Right atrium auricular region (tissue), 2 donors: ENCODE measurements at places on chromosomes 2 and 18. TPM values are rescaled to one million over a fixed set of nuclear protein-coding genes. Genes with fewer than 3 reads are reported as not detected.

GRCh38 chr2:417662-418061 lies 129.8 kb upstream of the ALKAL2 start:
- no peak for DNase-seq

GRCh38 chr2:123165616-123166015 lies 859.5 kb upstream of the CNTNAP5 start:
- DNase-seq: no peak

GRCh38 chr2:164538240-164538866 lies 82.9 kb downstream of the GRB14 start:
- DNase-seq: no peak

DNA sequence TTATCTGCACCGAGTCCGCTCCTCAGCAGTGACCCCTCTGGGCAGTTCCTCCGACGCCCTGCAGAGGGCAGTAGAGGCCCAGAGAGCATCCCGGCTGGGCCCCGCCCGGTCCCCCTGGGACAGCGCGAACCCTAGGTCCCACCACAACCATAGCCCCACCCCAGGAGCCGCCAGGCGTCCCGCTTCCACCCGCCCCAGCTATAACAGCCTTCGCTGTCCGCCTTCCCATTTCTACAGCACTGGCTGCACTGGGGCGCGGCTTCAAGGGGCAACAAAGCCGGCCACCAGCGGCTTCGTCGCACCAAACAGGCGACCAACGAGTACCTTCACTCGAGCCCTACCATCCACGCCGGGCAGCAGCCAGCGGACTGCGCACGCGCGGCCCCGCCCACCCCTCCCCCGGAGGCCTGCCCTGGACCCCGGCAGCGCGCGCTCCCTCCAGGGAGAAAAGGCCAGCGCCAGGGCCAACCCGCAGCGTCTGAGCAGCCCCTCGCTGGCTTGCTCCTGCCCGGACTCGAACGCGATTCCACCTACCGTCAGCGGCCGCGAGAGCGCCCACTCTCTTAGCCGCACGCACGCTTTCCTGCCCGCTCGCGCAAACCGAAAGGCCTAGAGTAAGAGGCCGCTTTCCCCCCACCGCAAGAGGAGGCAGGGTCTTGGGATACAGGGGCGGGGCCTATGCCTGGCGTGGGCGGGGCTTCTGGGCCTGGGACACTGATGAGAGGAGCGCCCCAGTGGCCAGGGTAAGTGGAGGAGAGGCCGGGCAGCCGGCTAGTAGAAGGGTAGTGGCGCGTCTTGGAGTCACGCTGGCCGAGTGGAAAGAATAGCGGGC lies at the start of gene NHEJ1:
Gene NHEJ1 (minus strand): TSS at position 630 of the 832 bp plus-strand sequence. CDS start 2,453 bp downstream, outside the sequence.
- peak; percentile 98 for DNase-seq

DNA sequence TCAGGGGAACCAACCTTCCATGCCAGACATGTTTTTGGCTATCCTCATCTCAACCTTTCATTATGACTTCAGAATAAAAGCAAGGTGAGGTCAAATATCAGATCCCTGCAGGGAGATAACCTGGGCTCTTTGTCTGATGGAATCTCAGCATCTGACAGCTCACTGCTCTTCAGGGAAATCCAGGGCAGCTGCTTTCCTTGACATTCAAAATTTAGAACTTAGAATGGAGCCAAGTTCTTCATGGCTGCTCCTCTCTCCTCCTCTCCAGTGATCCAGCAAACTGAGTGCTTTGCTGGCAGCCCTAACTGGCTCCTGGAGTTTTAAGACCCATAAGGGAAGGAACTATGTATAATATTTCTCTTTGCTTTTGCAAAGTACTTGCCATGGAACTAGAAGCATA lies 716.3 kb downstream of the TSN start:
- DNase-seq: no peak

DNA sequence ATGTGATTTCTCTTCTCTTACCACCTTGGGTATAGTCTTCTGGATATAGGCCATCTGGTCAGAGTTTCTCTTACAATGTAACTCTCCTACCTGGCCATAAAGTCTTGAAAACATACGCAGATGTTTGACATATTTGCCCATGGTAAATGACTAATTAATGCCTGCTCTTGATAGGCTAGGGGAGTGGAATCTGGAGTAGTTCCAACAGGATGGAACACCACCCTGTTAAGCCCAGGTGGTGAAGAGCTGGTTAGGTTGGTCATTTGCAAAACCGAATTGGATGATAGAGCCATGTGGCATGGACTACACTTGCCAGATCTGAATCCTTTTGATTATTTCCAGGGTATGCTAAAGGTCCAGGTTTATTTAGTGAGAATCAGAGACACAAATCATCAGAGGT lies 36.5 kb downstream of the HADHB start:
- DNase-seq: no peak

DNA sequence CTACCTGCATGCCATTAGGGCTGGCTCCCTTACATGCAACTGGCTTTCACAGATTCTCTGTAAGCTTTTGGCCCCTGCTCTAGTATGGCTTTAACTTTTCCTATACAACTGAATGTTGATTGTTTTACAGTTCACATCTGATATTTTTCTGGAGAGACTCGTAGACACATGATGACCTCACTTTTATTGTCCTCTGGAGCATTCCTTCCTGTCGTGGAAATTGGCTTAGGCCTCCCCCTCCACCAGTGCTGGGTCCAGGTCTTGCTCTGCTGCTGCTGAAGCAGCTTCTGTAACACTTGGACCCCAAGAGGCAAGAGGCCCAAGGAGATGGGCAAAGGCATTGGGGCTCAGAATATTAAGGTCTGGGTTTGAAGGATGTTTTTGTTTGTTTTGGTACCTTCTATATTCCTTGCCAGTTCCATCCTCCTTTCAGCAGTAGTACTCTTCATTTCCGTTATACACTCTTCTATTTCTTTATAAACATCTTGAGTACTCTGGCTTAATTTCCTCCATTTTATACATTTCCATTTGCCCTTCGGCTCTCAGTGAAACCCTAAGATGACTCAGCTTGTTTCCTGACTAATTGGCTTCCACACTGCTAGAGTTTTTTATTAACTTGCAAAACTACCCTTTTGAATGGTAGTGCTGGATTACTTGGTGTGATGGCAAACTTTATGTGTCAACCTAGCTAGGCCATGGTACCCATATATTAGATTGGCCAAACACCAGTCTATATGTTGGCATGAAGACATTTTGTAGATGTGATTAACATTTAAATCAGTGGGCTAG lies 219.8 kb downstream of the CDCA7 start:
- no peak for DNase-seq

DNA sequence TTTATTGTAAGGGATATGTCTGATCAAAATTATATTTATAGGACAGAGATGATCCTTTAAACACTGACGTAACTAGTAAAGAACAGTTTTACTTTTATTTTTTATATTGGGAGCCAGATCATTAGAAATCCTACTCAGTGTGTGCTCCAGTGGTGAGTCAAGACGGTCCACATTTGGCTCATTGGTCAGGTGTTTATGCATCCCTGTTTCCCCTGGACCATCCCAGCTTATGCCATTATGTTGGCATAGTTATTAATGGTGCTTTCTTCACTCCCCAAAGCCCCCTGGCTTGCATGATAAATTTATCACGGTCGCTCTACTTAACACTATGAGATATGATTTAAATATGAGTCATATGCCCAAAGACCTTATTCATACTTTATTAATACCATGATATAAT lies 293.4 kb downstream of the XIRP2 start:
- DNase-seq: no peak

SNED1 gene
- 9.9 TPM for total RNA-seq

AKAIN1 gene
- not detected for total RNA-seq

CRYGC gene
- not detected for total RNA-seq

TSPYL6 gene
- total RNA-seq: not detected

CFAP65 gene
- total RNA-seq: not detected
